CD4-positive, alpha-beta T cell treated with Interleukin-17A for 1 hour (primary cell): ENCODE measurements at places on chromosomes 7 and 10.

- no peak for DNase-seq
These were observed 78.3 kb upstream of the TMEM72 start for GRCh38 chr10:44832595-44833390.

DNA sequence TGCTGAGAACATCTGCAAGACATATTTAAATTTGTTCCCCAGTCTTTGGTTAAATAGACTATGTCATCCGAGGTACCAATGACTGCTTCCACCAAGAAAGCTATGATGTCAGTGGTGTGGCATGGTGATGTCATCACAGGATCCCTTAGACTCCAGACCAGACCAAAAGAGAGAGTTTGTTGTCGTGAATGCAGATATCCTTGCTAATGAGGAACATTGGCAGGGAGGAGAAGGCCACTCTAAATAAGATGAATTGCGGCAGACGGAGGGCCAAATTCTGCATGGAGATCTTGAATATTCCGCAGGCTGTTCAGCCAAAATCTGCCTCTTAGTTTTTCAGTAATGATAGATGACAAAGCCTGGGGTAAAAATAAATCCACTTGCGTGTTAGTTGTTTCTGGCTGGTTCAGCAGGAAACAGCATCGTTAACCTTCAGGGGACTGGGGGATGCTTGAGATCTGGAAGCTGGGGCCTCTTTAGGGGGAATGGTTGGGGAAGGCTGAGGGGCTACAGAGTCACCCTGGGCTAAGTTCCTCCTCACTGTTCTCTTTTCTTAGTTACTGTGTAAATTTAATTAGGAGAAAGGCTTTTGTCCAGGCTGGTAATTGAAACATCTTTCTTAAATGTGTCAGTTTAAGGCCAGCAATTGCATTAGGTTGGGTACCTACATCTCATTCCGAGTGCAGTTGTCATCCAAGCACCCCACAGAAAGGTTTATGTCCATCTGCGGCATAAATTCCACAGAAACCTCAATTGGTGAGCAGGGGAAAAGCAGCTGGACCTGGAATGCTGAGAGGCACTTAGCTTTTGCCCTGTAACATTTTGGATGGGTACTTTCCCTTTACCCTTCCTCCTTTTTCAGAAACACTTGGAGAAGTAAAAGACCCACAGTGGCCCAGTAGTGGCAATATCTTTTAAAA lies 11.6 kb upstream of the CAMK1D start:
- no peak for DNase-seq

- peak; percentile 29 for DNase-seq
These were observed 92.7 kb downstream of the FAM53B start for GRCh38 chr10:124651402-124651891.

DNA sequence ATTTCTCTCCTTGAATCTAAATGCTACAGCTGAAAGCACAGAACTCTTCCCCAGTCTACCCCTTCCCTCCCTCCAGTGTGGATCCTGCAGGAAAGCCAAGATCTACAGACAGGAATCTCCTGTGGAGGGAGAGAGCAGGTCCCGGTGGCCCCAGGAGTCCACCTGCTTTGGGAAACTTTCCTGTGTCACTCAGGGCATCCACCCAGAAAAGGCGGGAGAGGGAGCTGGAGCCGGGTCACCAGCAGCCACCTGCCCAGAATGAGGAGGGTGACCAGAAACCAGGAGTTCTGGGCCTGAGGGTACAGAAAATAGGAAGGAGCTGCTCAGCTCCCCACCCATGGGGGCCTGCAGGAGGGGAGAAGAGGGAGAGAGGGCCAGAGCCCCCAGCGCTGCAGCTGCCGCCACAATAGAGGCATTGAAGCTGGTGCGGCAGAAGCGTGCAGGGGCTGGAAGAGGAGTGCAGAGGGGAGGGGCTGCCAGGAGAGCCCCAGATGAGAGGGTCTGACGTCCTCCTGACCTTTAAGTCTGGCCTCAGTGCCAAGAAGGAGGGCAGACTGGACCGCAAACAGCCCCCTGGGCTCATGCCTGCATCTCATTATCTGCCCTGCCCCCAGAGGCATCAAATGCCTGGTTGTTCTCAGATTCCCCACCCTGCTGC lies 56.3 kb upstream of the TMEM72 start:
- no peak for DNase-seq

- DNase-seq, result no peak
These were observed 12.0 kb upstream of the KCNMA1 start for GRCh38 chr10:77649333-77650331.

DNA sequence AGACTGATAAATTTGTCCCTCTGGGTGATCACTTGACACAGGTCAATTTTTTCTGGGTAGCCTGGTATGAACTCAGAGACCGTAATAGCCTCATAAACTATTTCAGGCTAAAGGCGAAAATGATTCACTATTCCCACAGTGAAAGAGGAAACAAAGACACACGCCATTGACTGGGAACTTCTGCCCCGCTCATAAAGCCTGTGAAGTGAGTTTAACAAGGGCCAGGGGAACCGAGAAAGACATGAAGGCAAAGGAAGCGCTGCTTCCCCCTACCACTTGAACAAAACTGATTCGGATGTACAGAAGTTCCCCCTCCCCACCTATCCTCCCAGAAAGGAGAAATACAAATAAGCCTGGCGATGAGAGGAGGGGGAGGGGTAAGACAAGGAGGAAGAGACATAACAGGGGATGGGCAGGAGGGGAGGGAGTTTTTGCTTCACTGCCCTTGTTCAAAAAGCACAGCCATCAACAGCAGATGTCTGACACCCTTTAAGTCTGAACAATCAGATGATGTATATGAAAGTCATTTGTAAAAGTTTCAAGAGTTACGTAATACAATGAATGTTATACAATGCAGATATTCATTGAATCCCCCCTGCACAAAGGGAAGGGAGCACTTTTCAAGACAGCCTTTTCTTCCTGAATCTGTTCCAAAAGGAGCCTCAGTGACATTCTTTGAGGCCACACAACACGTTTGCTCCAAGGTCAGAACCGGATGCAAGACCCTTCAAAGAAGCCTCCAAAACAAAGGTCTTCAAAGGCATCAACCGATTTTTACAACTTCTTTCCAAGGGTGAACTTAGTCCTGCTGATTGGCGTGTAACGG lies 734 bp downstream of the ABCB4 start:
- DNase-seq, result peak; percentile 30
